ENCODE measurements at places on chromosomes 4 and X.

GRCh38 chrX:11266573-11267003, 26.6 kb upstream of the AMELX start:
- DNase-seq = no peak
- H3K27me3 ChIP-seq = no peaks in the 10 kb centered on the region
- H3K27ac ChIP-seq = no peak overlapping the region
- H3K4me3 ChIP-seq = no peak overlapping the region

- DNase-seq = no peak
- H3K27ac ChIP-seq = no peak overlapping the region
- no peaks in the 10 kb centered on the region for H3K4me1 ChIP-seq
- no peaks in the 10 kb centered on the region for H3K27me3 ChIP-seq
- no peaks in the 10 kb centered on the region for H3K36me3 ChIP-seq
Measured at GRCh38 chr4:165426823-165427222, 48.0 kb downstream of the CPE start.

- H3K27me3 ChIP-seq = no peaks in the 10 kb centered on the region
- no peak overlapping the region for H3K27ac ChIP-seq
- H3K4me3 ChIP-seq = no peak overlapping the region
Measured at GRCh38 chr4:90503677-90504076, 376.5 kb downstream of the CCSER1 start.

GRCh38 chr4:41878991-41879491, 56.2 kb upstream of the TMEM33 start:
- H3K4me3 ChIP-seq = no peak overlapping the region
- no peak for DNase-seq
- H3K27me3 ChIP-seq = 0 out of 2 replicates have a peak, but pooled peaks cover 2% of the 10 kb centered on the region
- no peaks in the 10 kb centered on the region for H3K36me3 ChIP-seq
- H3K4me1 ChIP-seq = no peaks in the 10 kb centered on the region

- no peak overlapping the region for H3K27ac ChIP-seq
- H3K4me1 ChIP-seq = no peaks in the 10 kb centered on the region
- no peaks in the 10 kb centered on the region for H3K27me3 ChIP-seq
- H3K4me3 ChIP-seq = no peak overlapping the region
- no peak for DNase-seq
Measured at GRCh38 chr4:124429746-124430250, 282.7 kb downstream of the ANKRD50 start.

DNA sequence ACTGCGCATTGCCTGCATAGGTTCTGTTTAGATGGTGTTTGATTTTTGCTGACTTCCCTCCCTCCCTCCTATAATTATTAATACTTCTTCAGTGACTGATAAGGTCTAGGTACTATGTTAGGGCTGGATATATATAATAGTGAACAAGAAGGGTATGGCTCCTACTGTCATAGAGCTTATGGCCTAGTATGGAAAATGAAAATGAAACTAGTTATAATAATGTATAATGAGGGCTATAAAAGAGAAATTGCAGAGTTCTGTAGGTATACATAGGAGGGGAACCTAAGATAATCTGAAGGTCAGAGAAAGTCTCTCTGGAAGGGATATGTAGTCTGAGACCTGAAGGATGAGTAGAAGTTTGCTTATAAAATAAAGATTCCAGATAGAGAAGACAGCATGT, 102.1 kb downstream of the DCK start:
- DNase-seq = no peak
- no peak overlapping the region for H3K4me3 ChIP-seq
- H3K27ac ChIP-seq = no peak overlapping the region
- no peaks in the 10 kb centered on the region for H3K36me3 ChIP-seq
- H3K27me3 ChIP-seq = no peaks in the 10 kb centered on the region

GRCh38 chrX:149829751-149830191, 48.0 kb downstream of the MAGEA9 start:
- no peaks in the 10 kb centered on the region for H3K36me3 ChIP-seq
- no peaks in the 10 kb centered on the region for H3K4me1 ChIP-seq
- peaks cover 2% of the 10 kb centered on the region for H3K27me3 ChIP-seq
- no peak for DNase-seq

DNA sequence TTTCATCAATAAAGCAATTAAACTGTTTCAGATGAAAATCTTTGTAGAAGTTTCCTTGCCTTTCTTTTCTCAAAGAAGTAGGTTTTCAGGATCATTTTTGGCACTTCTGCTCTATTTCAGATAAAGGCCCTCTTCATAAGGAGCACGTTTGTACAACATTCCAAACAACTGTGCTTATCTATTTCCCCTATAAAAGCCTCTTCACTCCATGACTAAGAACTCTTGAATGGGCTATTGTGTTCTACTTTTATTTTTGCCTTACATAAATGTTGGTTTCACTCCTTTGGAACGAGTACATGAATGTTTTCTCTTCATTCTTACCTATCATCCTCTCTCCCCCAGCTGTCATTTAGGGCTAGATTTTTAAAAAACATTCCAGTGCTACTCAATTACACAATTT, 288.0 kb upstream of the PPP1R2C start:
- no peaks in the 10 kb centered on the region for H3K4me1 ChIP-seq
- no peaks in the 10 kb centered on the region for H3K36me3 ChIP-seq
- no peak overlapping the region for H3K27ac ChIP-seq

- no peak overlapping the region for H3K27ac ChIP-seq
- H3K4me1 ChIP-seq = no peaks in the 10 kb centered on the region
- DNase-seq = no peak
- H3K36me3 ChIP-seq = no peaks in the 10 kb centered on the region
- H3K27me3 ChIP-seq = no peaks in the 10 kb centered on the region
- H3K4me3 ChIP-seq = no peak overlapping the region
Measured at GRCh38 chrX:109623997-109624396, 975 bp downstream of the KCNE5 start.

DNA sequence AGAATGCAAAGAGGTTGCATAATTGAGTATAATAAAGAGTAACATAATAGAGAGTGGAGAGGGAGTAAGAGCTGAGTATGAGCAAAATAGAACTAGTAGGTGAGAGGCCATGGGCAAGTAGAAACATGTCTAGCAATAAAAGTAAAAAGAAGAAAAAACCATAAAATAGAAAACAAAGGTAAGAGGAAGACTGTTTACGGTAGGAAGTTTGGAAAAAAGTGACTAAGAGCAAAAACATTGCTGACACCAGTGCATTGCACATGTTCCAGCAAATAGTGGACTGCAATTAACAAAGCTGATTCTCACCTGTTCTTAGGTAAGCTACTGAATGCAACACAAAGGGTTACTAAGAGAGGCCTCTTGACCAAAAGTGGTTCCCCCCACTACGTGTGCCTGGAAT, 202.9 kb downstream of the TEX13A start:
- DNase-seq = no peak
- no peaks in the 10 kb centered on the region for H3K27me3 ChIP-seq
- H3K36me3 ChIP-seq = no peaks in the 10 kb centered on the region
- H3K27ac ChIP-seq = no peak overlapping the region
- H3K4me3 ChIP-seq = no peak overlapping the region
- no peaks in the 10 kb centered on the region for H3K4me1 ChIP-seq

- no peak for DNase-seq
- no peaks in the 10 kb centered on the region for H3K36me3 ChIP-seq
- no peak overlapping the region for H3K27ac ChIP-seq
- H3K4me1 ChIP-seq = no peaks in the 10 kb centered on the region
- no peaks in the 10 kb centered on the region for H3K27me3 ChIP-seq
Measured at GRCh38 chr4:21202959-21203358, 502.7 kb downstream of the PACRGL start.

GRCh38 chrX:39716802-39717540, 380.8 kb downstream of the BCOR start:
- DNase-seq = no peak
- no peaks in the 10 kb centered on the region for H3K36me3 ChIP-seq
- H3K27ac ChIP-seq = no peak overlapping the region
- H3K4me3 ChIP-seq = no peak overlapping the region

- no peak overlapping the region for H3K27ac ChIP-seq
- H3K36me3 ChIP-seq = no peaks in the 10 kb centered on the region
- H3K4me3 ChIP-seq = no peak overlapping the region
- no peaks in the 10 kb centered on the region for H3K27me3 ChIP-seq
Measured at GRCh38 chr4:110002326-110002725, 89.6 kb downstream of the EGF start.

- H3K36me3 ChIP-seq = no peaks in the 10 kb centered on the region
- H3K4me1 ChIP-seq = peaks cover 5% of the 10 kb centered on the region
- no peak for DNase-seq
Measured at GRCh38 chrX:153649178-153649914, 2.3 kb downstream of the DUSP9 start.

DNA sequence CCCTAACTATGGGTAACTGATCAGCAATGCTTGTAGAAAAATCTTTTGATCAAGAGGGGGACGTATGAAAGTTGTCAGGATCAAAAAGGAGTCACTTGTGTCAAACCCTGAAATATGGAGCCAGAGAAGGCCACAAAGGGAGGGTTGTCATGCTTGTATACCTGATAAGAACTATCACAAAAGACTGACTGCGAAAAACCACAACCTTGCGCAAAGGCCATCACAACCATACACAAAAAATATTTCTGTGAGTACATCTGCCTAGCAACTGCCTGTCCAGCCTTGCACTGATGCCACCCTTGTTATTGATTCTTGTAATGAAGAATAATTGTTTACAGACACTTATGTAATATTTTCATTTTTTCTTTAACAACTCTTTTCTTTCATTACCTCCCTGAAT, 22.8 kb upstream of the EIF4E start:
- H3K27ac ChIP-seq = no peak overlapping the region
- H3K4me1 ChIP-seq = no peaks in the 10 kb centered on the region
- H3K4me3 ChIP-seq = no peak overlapping the region
- H3K36me3 ChIP-seq = no peaks in the 10 kb centered on the region

DNA sequence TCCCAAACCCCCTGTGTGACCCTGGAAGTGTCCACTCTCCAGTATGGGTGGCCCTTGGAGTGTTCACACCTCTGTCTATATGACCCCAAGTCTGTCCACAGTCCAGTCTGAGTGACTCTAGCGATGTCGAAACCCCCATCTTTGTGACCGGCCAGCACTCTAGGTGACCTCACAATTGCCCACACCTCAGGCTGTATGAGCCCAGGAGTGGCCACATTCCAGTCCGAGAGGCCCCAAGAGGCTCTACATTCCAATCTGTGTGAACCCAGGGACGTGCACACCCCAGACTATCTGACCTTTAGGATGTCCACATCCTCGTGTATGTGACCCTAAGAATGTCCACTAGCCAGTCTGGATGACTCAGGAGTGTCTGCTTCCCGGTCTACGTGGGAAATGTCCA, 7.3 kb upstream of the GLOD5 start:
- no peaks in the 10 kb centered on the region for H3K36me3 ChIP-seq
- no peak for DNase-seq
- H3K27ac ChIP-seq = no peak overlapping the region
- no peaks in the 10 kb centered on the region for H3K4me1 ChIP-seq
- no peaks in the 10 kb centered on the region for H3K27me3 ChIP-seq

DNA sequence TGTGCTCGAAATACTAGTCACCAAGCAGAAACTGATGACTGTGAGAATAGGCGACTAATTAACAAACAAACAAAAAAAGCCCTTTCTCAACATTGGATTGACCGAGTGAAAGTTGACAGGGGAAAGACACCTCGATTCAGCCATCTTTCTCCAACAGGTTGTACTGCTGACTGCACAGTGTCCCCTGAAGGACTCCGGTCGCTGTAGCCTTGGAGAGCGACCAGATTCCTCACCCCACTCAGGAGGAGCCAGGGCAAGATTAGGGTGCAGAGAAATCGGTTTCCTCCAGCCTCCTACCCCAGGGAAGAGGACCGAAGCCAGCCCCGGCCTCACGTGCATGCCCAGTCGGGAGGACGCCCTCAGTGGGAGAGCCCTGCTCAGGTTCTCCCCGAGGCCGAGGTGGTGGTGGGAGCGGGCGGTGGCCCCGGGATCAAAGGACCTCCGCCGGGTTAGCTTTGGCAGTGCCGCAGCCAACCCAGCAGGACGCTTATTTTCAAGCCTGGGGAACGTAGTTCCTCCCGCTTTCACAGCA, 1.1 kb upstream of the RAP1GDS1 start:
- peak overlapping the region; percentile 62 for H3K4me3 ChIP-seq
- H3K27ac ChIP-seq = peak overlapping the region; percentile 89
- H3K27me3 ChIP-seq = no peaks in the 10 kb centered on the region
- H3K36me3 ChIP-seq = no peaks in the 10 kb centered on the region

GRCh38 chrX:155144926-155145325, 71.3 kb upstream of the VBP1 start:
- no peaks in the 10 kb centered on the region for H3K4me1 ChIP-seq
- no peak overlapping the region for H3K4me3 ChIP-seq
- H3K27ac ChIP-seq = no peak overlapping the region
- no peaks in the 10 kb centered on the region for H3K36me3 ChIP-seq
- H3K27me3 ChIP-seq = peaks cover 8% of the 10 kb centered on the region

- no peaks in the 10 kb centered on the region for H3K4me1 ChIP-seq
- H3K4me3 ChIP-seq = no peak overlapping the region
- no peak overlapping the region for H3K27ac ChIP-seq
- no peak for DNase-seq
Measured at GRCh38 chr4:116878280-116878679, 207.1 kb downstream of the TRAM1L1 start.

GRCh38 chrX:72299891-72300630, 5.7 kb downstream of the CITED1 start:
- no peaks in the 10 kb centered on the region for H3K27me3 ChIP-seq
- DNase-seq = no peak

All from Panc1 (cell line).